M059J (cell line): ENCODE measurements at places on chromosomes 2 and 18. TPM values are rescaled to one million over a fixed set of nuclear protein-coding genes. Genes with fewer than 3 reads are reported as not detected.

Gene TRIM43
- total RNA-seq = not detected in 2 replicates

- DNase-seq = peak; percentile 31
These were observed 600 bp downstream of the KATNAL2 start for GRCh38 chr18:46917803-46918600.

GRCh38 chr18:70907673-70908072 lies 618.8 kb downstream of the SOCS6 start:
- DNase-seq = no peak

- peak; percentile 48 for DNase-seq
These were observed 242.6 kb downstream of the PHLPP1 start for GRCh38 chr18:62957885-62958472.

GRCh38 chr18:23618862-23619387 lies 32.6 kb upstream of the NPC1 start:
- no peak for DNase-seq

GRCh38 chr2:70854411-70854810 lies 18.8 kb upstream of the CD207 start:
- no peak for DNase-seq

GRCh38 chr18:79625195-79625923 lies 54.2 kb upstream of the CTDP1 start:
- no peak for DNase-seq

- peak; percentile 93 for DNase-seq
These were observed 70.2 kb downstream of the HRH4 start for GRCh38 chr18:24530630-24531111.

DNA sequence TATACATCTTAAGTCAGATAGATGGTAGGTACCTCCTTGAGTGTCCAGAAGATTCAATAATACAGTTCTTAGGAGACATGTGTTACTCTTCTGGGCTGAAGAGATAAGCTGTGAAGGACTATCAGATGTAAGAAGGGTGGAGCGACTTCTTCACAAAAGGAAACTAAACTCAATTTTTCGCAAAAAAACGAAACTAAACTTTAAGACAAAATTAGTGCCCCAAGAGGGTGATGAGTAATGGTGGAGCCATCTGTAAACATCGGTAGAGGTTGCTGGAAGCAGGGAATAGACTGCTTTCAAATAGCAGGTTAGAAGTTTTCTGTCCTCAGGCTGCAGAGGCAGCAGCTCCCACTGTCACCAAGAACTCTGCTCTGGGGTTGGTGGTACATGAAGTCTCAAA lies 111.6 kb upstream of the TACR1 start:
- peak; percentile 87 for DNase-seq

GRCh38 chr2:110674620-110675555 lies 3.0 kb downstream of the BUB1 start:
- peak; percentile 59 for DNase-seq

DNA sequence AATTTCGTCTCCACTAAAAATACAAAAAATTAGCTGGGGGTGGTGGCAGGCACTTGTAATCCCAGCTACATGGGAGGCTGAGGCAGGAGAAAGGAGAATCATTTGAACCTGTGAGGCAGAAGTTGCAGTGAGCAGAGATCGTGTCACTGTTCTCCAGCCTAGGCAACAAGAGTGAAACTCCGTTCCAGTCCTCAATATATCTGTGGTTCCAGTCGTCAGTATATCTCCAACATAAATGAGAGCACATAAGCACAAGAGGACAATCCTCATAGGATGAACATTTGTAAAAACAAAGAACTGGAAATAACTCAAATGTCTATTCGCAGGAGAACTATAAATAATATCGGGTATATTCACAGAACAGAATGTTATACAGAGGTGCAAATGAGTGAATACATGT lies 13.1 kb upstream of the PLEK start:
- no peak for DNase-seq

Gene MERTK
- total RNA-seq = 0.25 TPM in 1 of 2 replicates, not detected in the other

Gene CCDC102B
- total RNA-seq = 2.7 and 5.2 TPM in 2 replicates

- DNase-seq = no peak
These were observed 119.5 kb upstream of the ZBTB14 start for GRCh38 chr18:5415031-5415430.
